ENCODE measurements at places on chromosomes 3 and 15.

- no peak for DNase-seq
Measured at GRCh38 chr3:127792541-127793292, 29.6 kb downstream of the MGLL start.

DNA sequence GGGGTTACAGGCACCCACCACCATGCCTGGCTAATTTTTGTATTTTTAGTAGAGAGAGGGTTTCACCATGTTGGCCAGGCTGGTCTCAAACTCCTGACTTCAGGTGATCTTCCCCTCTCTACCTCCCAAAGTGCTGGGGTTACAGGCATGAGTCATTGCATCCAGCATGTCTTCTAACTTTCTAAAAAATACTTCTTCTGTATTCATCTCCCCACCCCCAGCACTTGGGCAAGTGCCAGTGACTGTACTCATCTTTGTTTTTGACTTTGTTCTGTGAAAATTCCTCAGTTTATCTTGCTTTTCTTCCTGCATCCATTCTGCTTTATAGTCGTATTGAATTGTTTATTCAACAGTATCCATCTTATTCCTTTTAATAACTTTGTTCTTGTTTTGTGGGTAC lies 47.6 kb downstream of the ARIH1 start:
- no peak for DNase-seq

- DNase-seq = peak; percentile 32
Measured at GRCh38 chr3:61520966-61521628, 40.3 kb upstream of the PTPRG start.

DNA sequence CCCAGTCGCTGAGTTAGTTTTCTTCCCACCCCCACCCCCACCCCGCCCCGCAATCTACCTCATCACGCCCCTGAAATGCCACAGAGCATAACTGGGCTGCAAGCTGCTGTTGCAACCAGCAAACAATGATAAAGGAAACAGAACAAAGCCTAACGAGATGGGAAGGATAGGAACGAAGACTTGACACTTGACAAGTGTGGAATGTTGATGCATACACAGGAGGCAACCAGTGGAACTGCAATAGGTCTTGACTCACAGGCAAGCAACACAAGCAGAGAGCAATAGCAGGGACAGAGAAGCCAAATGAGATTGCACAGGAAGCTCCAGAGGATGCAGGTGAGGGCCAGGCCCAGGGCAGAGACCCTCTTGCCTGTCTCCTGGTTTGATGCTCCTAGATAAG lies 225.9 kb downstream of the IGSF11 start:
- DNase-seq = no peak

DNA sequence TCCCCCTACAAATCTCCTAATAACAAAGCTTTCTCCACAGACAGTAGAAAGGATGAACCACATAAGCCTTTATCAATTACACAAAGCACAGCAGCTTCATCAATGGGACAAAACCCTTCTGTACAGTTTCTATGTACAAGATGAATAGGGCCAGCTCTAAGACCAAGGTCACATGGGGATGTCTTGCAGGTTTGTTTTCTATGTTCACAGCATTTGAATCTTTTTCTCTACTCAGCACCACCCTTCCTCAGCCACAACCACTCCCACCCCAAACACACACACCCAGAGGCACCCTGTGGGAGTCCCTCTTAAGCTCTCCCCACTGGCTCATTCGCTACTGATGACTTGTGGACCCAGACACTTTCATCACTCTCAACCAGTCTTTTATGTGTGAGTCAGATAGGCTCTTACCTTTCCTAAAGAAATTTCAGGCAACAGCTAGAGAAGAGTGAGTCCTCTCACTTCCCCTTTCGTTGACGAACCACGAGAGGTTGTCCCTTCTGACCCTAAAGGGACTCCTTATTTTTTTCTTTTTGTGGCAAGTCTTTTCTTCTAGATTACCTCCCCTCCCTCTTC lies 57.9 kb downstream of the ARHGAP31 start:
- DNase-seq = peak; percentile 34
